ENCODE measurements at places on chromosomes 13 and 19.
A peak's percentile ranks its signal among the peaks of the same experiment; 100 is the strongest.

GRCh38 chr13:105139380-105140285 lies 1395.8 kb downstream of the EFNB2 start:
- DNase-seq = peak; percentile 84

DNA sequence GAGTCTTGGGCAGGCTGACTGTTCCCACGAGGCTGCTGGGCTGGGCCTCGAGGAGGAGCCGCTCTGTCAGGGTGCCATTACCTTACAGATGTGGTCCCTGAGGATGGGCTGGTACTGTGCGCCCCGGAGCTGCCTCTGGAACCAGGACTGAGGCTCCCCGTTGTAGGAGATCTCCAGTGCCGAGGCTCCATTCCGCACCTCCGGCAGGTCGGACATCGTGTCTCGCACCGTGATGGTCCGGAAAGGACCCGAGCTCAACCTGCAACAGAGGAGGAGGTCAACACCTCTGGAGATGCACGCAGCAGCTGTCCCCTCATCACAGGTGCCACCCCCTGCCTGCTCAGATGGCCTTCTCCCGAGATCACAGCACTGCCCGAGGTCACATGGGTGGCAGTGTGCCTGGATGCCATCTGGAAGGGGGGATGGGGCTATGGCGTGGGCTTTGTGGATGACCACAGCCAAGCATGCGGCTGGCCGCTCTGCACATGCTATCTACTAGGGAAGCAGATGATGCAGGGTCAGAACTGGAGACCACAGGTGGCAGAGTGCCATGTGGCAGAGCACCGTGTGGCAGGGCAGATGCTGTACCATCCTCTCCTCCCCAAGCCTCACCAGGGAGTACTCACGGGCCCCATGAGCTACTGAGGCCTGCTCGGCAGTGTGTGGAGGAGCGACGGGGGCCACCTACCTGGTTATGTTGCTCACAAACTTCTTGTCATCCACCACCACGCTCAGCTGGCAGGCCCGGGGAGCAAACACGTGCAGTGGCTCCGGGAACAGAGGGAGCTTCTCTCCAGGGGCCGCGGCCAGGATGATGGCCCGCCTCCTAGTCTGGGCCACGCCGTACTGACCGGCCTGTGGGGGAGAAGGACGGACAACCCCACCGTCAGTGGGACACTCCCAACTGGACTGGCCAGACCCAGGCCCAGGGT lies 18.3 kb upstream of the EIF3G start:
- no peak for DNase-seq

DNA sequence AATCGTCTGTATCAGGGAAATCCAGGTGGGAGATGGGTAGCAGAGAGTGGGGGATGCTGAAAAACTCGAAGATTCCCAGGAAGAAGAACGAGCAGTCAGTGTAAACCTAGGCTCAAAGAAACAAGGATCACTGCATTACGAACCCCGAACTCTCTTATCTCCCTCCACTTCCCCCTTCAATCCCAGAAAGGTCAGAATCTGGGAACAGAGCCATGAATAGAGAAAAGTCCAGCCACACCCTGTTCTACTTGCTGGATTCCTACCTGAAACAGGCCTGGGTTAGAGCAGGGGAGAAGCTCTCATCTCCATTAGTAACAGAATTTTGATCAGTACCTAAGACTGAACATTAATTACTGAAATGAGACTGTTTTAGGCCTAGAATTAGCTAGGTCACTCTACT lies 24.4 kb downstream of the EPSTI1 start:
- DNase-seq = no peak

GRCh38 chr13:43260999-43261398 lies 237.6 kb downstream of the DNAJC15 start:
- DNase-seq = no peak

GRCh38 chr13:109256866-109257760 lies 529.3 kb downstream of the IRS2 start:
- DNase-seq = no peak

DNA sequence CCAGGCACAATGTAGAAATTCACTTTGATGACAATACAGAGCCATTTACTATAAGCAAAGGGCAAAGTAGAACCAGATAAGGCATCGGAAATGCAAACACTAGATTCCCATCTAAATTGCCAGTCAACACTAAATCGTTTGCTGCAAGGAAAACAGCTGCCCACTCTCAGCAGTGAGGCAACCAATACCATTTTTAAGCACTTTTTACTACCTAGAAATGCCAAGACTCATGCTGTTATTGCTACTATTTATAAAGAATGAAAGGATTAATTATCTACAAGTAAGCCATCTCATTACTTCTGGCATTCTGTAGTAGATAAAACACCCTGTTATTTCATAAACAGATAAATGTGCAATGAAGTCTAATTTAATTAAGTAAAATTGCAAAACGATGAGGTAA lies 422.0 kb downstream of the FGF14 start:
- no peak for DNase-seq

- DNase-seq = no peak
These were observed 2.2 kb downstream of the ABCC4 start for GRCh38 chr13:95298971-95299621.

GRCh38 chr13:45411221-45411620 lies 7.0 kb downstream of the SLC25A30 start:
- DNase-seq = no peak

GRCh38 chr13:41065078-41065477 lies 3.8 kb downstream of the WBP4 start:
- DNase-seq = no peak

DNA sequence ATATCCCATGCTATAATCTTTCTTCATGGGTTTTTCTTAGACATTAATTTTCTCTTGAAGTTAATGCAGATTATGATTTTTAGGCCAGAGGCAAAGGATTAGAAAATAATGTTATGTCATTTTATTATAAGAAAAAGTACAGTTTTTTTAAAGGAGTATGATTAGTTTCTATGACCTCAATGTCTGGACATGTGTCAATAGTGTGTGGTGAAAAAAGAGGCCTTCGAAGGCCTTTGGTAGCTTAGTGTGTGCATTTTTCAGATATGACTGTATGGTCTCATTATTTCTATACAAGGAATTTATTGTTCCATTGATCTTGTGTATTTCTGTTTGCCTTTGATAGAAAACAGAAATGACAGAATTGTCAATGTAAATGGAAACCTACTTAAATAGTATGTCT lies 195.6 kb downstream of the GPC5 start:
- DNase-seq = no peak
